ENCODE measurements at places on chromosomes 12 and 14.
A peak's percentile ranks its signal among the peaks of the same experiment; 100 is the strongest.

DNA sequence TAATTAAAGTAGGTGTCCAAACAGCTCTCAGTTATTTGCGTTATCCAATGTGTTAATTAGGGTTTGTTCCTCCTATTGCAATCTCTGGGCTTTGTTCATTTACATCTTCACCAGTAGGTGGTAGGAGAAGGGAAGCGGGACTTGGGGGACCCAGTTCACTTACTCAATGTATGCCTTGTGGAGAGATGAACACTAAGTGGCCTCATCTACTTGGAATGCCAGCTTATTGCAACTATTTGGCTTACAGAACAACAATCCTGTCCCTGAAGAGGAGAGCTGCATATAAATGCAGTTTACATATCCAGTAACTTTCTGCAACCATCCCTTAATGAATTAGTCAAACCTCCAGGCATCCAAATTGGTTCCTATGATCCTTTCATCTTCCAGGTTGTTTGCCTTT lies 417.1 kb upstream of the CCDC196 start:
- no peak for DNase-seq

- peak; percentile 37 for DNase-seq
Measured at GRCh38 chr12:34021071-34021470, 1.2 kb upstream of the ALG10 start.

GRCh38 chr14:32404784-32405573 lies 75.9 kb downstream of the AKAP6 start:
- DNase-seq, result no peak

GRCh38 chr12:32285021-32285420 lies 114.3 kb upstream of the FGD4 start:
- no peak for DNase-seq

DNA sequence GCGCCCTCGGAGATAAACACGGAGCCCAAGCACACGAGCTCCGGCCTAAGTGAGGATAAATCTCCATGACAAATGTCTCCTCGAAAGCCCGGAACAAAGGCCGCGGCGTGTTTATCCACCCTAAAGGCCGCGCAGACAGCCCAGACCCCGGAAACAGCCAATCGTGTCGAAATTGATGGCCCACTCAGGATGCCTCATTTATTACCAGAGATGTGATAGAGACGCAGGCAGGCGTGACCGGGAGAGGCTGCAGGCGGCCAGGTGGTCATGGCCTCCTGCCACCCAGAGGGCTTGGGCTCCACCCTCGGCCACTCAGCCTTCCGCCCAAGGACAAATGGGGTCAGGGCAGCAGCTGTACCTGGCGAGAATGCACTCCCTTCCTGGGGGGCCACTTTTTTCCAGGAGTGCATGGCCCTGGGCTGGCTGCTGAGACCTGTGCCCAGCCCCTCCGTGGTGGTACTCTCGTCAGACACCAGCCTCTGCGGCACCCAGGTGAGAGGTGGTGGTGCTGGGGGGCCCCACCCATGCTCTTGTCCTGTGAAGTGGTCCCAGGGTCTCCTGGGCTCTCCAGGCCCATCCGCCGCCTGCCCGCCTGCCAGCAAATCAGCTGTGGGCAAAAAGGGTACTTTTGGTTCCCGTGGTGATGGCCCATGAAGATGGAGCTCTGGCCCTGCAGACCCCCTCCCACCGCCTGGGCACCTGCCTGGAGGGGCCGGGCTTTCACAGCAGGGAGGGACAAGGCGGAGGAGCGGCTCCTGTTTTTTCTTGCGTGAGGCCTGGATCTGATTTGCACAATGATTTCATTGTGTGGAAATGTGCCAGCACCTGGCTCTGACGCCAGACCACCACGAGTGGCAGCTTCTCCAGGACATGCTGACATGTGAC lies 211.5 kb upstream of the C14orf180 start:
- no peak for DNase-seq
